Nucleus accumbens (tissue), 56 donors: ENCODE measurements at places on chromosomes 3 and 15.

GRCh38 chr3:3066910-3067309 lies 43.3 kb downstream of the IL5RA start:
- no peak for DNase-seq

GRCh38 chr15:48279608-48280007 lies 51.6 kb upstream of the DUT start:
- no peak for DNase-seq

GRCh38 chr3:134291319-134292254 lies 40.9 kb upstream of the RYK start:
- no peak for DNase-seq

DNA sequence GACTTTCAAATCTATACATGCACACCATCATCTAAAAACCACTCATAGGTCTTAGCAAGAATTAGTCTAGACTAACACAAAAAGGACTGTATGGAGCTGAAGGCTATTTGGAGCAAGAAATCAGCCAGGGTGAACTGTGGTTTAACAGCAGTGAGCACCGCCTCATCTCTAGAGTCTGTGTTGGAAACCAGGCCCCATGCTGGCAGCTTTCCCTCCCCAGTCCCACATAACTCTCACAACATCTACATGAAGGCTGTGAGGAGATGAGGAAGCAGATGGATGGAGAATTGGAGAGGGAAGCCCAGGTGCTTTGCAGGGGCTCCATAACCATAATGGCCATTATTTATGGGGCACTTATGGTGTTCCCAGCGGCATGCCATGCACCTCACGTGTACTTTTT lies 133.2 kb upstream of the TOPAZ1 start:
- no peak for DNase-seq

DNA sequence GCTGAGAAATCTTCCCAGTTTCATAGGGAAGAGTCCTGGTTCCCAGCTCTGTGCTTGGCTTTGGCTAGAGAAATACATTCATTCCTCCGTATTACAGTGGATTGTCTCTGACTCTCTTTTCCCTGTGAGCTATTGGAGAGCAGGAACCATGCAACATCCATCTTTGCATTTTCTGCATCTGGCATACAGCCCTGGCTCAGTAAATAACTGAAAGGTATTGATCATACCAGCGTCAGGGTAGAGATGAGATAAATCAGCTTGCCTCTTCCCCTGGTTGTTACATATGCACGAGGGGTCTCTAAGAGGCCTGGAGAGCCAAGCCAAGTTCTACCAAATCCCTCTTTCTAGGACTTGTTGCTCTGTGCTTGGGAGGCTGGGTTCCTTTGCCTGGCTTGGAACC lies 35.2 kb downstream of the FOXB1 start:
- DNase-seq, result no peak

DNA sequence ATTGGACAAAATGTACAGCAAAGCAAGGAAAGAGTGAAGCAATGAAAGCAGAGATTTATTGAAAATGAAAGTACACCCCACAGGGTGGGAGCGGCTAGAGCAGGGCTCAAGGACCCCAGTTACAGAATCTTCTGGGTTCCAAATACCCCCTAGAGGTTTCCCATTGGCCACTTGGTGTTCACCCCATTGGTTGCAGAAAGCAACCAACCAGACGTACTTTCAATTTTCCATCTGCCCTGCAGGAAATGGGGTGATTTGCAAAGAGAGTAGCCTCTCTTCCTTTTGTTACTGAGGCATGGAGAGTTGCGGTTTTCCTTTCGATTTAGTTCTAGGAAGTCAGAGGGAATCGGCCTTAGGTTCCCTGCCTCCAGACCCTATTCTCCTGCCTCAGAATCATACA lies 2.4 kb downstream of the PML start:
- no peak for DNase-seq

DNA sequence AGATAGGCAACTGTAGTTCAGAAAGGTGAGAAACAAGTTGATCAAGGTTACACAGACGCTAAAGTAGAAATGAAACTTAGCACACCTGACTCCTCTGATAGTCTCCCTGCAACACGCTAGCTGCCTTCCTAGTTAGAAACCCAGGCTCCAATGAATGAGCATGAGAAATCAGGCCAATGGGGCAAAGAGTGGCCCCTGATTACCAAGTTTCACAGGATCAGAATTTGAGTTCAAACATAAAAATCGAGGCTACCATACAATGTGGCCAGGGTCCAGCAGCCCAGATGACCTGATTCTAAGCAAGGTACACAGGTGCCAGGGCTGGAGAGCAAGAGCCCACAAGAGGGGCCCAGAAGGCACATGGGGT lies 7.7 kb downstream of the PLD1 start:
- no peak for DNase-seq

DNA sequence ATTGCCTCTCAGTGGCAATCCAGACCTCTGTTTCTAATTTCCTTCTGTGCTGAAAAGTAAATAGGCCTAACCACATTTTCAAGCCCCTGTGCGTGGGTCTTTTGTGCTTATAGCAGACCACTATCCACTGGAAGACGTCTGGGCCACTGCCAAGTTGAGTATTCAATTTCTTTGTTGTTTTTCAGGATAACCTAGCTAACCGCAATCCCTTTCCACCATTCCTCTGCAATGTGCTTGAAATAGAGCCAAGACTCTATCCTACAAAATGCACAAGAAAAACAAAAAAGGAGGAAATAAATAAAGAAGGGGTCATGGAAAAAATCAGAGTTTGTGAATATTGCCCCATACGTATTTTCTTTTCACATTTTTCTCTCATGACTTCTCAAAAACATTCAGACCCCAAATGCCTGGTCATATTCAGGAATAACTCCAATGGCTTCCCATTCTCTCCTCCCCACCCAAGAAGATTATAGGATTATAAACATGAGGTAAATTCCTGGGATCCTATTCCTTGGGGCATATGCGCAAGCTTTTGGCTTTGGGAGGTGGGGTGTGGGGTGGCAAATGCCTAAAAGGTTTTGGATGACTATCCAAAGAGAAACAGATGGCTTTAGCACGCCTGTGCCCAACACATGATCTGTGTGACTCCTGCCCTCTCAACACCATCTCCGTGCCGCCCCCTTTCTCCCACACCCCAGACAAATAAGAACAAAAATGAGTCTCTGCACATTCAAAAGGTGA lies 217.9 kb upstream of the THBS1 start:
- no peak for DNase-seq

DNA sequence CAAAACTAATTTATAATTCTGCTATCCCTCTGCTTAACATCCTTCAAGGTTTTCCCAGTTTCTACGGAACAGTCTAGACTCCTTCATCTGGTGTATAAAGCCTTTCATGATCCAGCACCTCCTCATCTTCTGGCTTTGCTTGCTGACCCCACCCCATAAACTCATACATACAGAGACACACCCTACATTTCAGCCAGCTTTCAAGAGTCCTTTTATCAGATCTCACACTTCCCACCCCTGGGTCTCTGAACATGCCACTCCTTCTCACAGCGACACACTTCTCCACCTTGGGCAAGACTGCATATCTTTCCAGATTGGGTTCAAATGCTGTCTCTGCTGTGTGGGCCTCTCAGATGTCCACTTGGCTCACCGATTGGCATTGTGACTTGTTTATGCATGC lies 166.8 kb upstream of the LPP start:
- no peak for DNase-seq

DNA sequence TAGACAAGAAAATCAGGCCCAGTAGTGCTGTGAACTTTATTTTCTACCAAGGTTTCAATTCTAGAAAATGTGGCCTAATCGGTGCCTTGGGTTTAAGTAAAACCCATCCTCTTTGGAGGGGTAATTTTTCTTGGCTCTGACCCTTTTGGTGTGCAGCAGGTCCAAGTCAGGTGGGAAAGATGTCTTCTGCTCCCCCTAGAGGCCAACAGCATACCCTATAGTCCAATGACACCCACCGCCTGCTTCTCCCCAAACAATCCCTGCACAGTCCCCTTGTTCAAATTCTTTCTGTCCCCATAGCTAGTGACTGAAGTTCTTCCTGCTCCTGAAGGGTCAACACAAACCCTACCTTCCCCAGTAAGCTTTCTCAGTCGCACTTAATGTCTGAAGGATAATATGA lies 261.8 kb upstream of the GOLGA6L4 start:
- DNase-seq, result no peak

- no peak for DNase-seq
These were observed 60.1 kb upstream of the VILL start for GRCh38 chr3:37930495-37930894.

- DNase-seq, result no peak
These were observed 188.2 kb downstream of the VPS13C start for GRCh38 chr15:61871926-61872522.

DNA sequence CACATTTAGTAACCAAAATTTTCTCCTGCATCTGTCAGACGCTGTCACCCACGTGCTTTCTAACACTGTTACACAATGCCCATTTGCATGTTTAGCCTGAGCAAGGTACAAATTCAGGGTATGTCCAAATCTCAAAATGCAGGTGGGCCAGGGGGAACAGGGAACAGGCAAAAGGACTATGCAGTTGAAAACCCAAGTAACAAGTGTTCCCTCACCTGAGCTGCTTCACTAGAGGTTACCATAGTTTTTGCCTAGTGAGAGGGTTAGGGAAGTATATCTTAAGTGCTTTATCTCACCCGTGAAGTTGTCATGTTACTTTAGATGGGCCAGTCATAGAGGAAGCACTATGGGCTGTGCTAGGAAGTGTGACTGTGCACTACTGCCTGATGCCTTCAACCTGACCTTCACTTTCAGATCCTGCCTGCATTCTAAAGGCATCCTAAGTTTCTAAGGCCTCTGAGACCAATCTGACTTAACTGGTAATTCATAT lies 6.0 kb upstream of the TMEM87A start:
- DNase-seq, result no peak

GRCh38 chr15:87269566-87269965 lies 987.0 kb downstream of the NTRK3 start:
- no peak for DNase-seq

DNA sequence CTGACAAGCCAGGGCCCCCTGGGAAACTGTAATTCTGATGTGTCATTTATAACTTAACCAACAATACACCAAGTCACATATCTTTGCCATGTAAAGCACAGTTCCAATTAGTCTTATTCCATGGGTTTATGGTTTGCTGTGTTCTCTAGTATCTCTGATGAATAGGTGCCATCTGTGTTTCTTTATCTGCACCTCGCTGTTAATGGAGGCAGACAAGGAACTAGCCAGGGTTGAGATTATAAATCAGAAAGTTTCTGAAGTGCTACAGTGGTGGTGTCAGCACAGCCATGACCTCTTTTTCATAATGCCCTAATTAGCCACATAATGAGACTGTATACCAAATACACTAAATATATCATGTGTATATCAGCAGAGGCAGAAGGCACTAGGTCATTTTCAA lies 866.4 kb downstream of the PLOD2 start:
- no peak for DNase-seq

DNA sequence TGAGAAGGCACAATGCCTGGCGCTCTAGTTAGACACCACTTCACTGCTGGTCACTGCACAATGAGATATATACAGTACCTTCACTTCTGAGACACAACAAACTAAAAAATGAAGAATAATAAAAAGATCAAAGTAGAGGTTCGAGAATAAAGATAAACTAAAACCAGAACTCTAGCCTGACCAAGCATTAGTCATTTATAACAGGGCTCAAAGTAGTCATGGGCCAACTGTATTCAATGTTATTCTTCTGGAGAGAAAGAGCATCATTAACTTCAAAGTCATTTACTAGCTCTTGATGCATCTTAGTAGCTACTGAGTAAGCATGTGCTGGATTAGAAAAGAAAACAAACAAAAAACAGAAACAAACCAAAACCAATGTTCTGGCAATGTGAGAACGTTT lies 145.2 kb downstream of the SSR3 start:
- DNase-seq, result no peak

- no peak for DNase-seq
These were observed 70.4 kb upstream of the KY start for GRCh38 chr3:134721214-134721613.

DNA sequence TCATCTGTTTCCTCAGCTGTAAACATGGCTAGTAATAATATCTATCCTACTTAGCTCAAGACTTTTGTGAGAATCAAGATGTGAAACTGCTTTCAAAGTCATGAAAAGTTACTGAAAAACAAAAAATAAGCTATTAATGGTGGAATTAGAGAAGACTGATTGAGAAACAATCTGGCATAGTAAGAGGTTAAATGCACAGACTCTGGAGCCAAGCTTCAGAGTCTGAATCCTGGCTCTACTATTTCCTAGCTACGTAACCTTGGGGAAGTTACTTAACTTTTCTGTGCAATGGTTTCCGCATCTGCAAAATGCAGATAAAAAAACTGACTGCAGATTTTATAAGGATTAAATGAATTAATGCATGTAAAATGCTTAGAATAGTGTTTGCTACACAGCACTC lies 28.8 kb downstream of the LRRFIP2 start:
- DNase-seq, result no peak

- DNase-seq, result no peak
These were observed 71.8 kb upstream of the NDUFB4 start for GRCh38 chr3:120524171-120524923.

- no peak for DNase-seq
These were observed 116.3 kb upstream of the MEF2A start for GRCh38 chr15:99449514-99449913.

DNA sequence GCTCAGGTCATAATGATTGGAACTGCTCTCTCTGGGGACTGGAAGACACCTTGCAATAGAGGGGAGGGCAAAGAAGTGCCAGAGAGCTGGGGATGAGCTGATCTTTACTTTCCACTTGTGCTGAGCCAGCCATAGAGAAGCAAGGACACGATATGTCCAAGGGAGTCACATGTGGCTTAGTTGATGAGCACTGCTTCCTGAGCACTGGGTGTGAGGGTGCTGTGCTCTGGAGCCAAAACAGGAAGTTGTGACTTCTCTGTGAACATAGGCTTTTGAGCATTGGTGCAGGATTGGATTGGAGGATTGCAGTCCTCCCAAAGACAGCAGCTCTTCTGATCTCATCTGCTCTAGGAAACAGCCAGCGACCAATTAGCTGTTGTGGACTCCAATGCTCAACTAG lies 6.7 kb downstream of the PARP14 start:
- DNase-seq, result no peak

GRCh38 chr15:90839187-90840071 lies 29.0 kb upstream of the FURIN start:
- DNase-seq, result no peak
